ENCODE measurements at places on chromosomes 6 and 20. TPM values are rescaled to one million over a fixed set of nuclear protein-coding genes. Genes with fewer than 3 reads are reported as not detected.

Gene TMEM239
- total RNA-seq: not detected

Gene GPX5
- total RNA-seq: not detected

GRCh38 chr6:139676718-139677117, 302.3 kb upstream of the CITED2 start:
- H3K4me3 ChIP-seq: no peak overlapping the region
- no peaks in the 10 kb centered on the region for H3K27me3 ChIP-seq
- H3K27ac ChIP-seq: no peak overlapping the region
- H3K36me3 ChIP-seq: no peaks in the 10 kb centered on the region

- H3K36me3 ChIP-seq: peaks cover 52% of the 10 kb centered on the region
- H3K4me1 ChIP-seq: peaks cover 27% of the 10 kb centered on the region
- no peaks in the 10 kb centered on the region for H3K27me3 ChIP-seq
- no peak for DNase-seq
These were observed 5.7 kb upstream of the NECAB3 start for GRCh38 chr20:33679758-33680485.

GRCh38 chr6:42419490-42420280, 32.0 kb downstream of the TRERF1 start:
- H3K36me3 ChIP-seq: no peaks in the 10 kb centered on the region
- H3K27me3 ChIP-seq: no peaks in the 10 kb centered on the region
- H3K27ac ChIP-seq: no peak overlapping the region

Data from Calu3 (cell line).